ENCODE measurements at places on chromosomes 16 and 17.

- H3K27ac ChIP-seq, result peak overlapping the region; percentile 27
- DNase-seq, result no peak
Observed at GRCh38 chr16:56513091-56513490, 6.7 kb downstream of the BBS2 start.

DNA sequence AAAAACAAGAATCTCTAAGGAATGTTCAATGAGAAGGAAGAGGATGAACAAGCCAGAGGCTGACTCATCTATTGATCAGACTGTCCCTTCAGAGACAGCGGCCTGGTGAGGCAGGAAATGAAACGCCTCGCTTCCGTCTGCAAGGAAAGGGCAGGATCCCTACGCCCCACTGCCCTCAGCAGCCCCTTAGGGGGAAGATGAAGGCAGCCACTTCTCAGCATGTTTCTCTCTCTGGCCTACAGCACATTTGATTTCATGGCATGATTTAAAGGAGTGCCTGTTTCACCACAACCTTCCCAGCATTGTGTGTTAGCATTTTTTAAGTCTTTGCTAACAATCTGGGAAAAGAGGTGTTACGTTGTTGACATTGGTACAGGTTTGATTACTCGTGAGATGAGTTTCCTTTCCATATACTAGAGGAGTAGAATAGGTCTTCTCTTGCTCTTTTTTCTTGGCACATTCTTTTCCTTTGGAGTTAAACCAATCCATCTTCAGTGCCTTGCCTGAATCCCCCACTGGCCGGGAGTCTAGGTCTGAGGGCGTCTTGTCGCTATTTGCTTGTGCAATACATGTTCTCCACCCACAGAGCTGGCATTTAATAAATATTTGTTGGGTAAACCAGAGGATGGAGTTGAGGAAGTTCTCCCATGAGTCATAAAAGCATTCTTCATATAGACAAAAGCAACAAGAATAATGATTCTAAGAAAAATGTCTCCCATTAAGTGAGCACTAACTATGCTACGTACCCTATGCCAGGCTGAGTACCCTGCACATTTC, 47.4 kb downstream of the RBFOX3 start:
- no peak overlapping the region for H3K27ac ChIP-seq
- no peaks in the 10 kb centered on the region for H3K4me1 ChIP-seq
- H3K36me3 ChIP-seq, result peaks cover 4% of the 10 kb centered on the region
- peaks cover 37% of the 10 kb centered on the region for H3K27me3 ChIP-seq

DNA sequence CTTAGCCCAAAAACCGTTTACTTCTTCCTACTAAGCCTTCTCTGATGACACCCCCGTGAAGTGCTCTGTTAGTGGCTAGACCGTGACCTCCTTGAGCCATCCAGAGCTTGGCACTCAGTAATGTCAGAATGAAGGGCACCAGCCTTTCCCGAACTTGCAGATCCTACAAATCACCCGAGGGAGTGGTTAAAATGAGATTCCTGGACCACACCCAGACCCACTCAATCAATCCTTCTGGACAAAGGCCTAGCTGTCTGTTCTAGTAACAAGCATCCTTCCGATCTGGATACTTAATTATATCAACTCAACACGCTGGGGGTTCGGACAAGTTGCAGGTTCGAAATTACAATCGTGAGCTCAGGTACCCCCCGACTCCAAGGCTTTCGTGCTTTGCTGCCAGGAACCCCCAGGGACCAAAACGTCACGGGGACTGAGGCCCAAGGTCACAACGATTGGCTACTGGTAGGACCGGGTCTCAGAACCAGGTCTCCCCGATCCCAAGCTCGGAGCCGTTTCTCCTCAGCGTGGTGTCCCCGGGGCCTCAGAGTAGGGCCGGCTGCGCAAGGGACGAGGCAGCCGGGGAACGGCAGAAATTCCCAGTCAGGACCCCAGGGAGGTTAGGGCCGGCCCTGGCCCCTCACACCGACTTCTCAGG, 527 bp downstream of the CIAPIN1 start:
- peak overlapping the region; percentile 81 for H3K27ac ChIP-seq
- no peaks in the 10 kb centered on the region for H3K27me3 ChIP-seq
- no peaks in the 10 kb centered on the region for H3K36me3 ChIP-seq
- no peak for DNase-seq

DNA sequence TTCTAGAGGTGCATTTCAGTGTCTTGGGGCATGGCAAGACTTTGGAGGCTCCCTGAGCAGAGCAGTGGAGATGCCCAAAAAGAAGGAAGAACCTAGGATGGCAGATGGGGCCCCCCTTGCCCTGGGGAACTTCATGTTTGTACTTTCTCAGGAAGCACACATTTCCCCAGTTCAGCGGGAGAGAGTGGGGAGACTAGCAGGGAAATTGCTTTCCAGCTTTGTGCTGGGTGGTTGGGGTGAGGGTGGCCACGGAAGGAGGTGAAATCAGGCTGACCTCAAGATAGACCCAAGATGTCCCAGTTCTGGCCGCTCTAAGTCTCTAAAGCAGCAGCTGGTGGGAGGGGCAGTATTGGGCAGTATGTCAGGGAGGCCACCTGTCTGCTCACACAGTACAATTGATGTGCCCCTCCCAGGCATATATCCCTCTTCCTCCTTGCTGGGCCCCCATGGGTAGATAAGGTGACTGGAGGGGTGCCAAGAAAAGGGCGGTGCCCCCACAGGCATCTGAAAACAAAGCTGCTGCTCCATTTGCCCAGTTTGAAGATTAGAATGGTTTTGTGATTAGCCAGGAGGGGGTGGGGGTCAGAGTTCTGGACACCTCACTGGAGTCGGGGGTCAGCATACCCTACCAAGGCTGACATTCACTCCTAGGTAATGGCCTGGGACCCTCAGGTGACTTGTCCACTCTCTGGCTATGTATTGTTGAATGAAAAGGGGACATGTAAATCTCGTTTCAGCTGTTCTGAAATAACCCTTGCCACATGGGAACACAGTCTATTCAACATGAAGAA, 17.1 kb upstream of the NAGLU start:
- H3K4me1 ChIP-seq, result peaks cover 4% of the 10 kb centered on the region
- H3K4me3 ChIP-seq, result no peak overlapping the region
- DNase-seq, result no peak
- peaks cover 3% of the 10 kb centered on the region for H3K36me3 ChIP-seq
- H3K27me3 ChIP-seq, result no peaks in the 10 kb centered on the region

DNA sequence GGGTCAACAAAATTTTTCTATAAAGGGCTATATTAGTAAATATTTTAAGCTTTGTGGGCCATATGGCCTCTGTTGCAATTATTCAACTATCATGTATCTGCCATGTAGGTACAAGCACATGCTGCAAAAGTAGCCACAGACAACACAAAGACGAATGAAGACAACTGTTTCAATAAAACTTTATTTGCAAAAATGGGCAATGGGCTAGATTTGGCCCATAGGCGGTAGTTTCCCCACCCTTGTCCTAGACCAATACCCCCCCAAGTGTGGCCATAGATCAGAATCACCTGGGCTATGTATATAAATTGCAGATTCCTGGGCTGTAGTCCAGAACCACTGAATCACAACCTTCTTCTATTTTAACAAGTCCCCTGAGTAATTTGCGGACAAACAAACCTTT, 331.0 kb upstream of the PSMD7 start:
- H3K27ac ChIP-seq, result no peak overlapping the region
- H3K4me1 ChIP-seq, result no peaks in the 10 kb centered on the region
- no peaks in the 10 kb centered on the region for H3K36me3 ChIP-seq
- H3K4me3 ChIP-seq, result no peak overlapping the region
- peaks cover 6% of the 10 kb centered on the region for H3K27me3 ChIP-seq

DNA sequence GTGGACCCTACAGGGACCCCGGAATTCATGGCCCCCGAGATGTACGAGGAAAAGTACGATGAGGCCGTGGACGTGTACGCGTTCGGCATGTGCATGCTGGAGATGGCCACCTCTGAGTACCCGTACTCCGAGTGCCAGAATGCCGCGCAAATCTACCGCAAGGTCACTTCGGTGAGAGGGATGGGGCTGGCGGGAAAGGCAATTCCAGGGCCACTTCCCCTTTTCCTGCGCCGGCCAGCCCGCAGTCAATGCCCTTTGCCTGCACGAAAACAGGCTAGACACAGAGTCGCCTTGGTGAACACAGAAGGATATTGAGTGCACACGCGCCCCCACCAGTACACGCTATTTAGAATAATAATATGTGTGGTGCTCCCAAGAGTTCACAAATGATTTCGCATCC, 4.0 kb downstream of the WNK4 start:
- peaks cover 83% of the 10 kb centered on the region for H3K27me3 ChIP-seq
- DNase-seq, result no peak
- H3K4me3 ChIP-seq, result peak overlapping the region; percentile 50
- peaks cover 16% of the 10 kb centered on the region for H3K36me3 ChIP-seq

DNA sequence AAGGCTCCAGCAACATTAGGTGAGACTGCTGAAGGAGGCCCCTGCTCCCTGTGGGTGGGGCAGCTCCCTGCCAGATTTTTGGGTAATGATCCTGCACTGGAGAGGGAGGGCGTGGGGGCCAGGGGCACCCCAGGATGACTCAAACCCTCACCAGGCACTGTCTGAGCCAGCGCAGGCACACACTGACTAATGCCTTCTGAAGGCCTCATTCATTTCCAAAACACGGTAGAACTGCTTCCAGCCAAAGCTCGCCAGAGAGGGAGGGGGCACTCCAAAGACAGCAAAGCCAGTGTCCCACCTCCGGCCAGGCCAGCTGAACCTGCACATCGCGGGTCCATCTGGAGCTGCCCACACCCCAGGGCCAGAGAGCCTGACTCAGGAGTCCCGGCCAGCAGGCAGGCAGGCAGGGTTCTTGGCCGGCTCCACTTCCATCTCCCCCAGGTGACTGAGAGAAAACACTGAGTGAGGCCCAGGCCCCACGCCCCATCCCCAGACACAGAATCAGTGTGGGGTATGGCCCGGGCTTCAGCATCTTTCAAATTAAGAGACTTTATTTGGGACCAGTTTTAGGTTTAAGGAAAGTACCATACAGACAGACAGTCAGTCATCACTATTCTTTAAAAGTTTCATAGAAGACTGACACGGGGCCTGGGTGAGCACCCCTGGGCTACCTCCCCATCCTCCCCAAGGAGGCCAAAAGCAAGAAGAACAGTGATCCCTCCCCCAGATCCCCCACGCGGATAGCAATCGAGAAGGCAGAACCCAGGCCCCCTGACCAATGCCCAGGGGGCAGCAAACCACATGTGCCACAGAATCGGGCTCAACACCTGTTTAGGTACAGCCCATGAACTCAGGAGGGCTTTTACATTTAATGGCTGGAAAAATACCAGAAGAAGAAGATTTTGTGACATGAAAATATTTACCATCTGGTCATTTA, 2.3 kb downstream of the PIEZO1 start:
- H3K27me3 ChIP-seq, result no peaks in the 10 kb centered on the region
- H3K4me3 ChIP-seq, result peak overlapping the region; percentile 95
- no peak for DNase-seq
- H3K27ac ChIP-seq, result peak overlapping the region; percentile 98
- no peaks in the 10 kb centered on the region for H3K36me3 ChIP-seq
